ENCODE measurements at places on chromosomes 2 and 18. TPM values are rescaled to one million over a fixed set of nuclear protein-coding genes. Genes with fewer than 3 reads are reported as not detected.

The SCYGR4 gene
- not detected for total RNA-seq

GRCh38 chr2:198657512-198658121 lies 800.1 kb downstream of the SATB2 start:
- DNase-seq, result no peak
- H3K4me3 ChIP-seq, result no peak overlapping the region
- no peak overlapping the region for H3K27ac ChIP-seq
- H3K36me3 ChIP-seq, result no peaks in the 10 kb centered on the region
- no peaks in the 10 kb centered on the region for H3K27me3 ChIP-seq

DNA sequence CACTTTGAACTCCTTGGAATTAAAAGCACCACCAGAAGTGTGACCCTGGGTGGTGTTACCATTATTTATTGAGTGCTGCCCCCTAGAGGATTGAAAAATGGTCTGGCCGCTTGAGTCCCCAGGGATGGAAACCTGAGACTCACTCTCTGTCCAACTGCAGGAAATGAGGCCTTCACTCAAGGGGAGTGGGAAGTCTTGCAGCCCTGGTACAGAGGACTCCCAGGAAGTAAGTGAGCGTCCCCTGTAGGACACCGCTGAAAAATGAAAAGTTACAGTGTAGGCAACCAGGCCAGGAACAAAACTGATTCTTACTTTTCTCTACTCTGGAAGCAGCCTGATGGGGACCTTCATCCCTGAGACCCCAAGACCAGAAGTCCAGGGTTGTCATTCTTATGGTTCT lies 2.2 kb upstream of the NRP2 start:
- DNase-seq, result peak; percentile 71
- no peak overlapping the region for H3K4me3 ChIP-seq
- no peaks in the 10 kb centered on the region for H3K36me3 ChIP-seq
- H3K4me1 ChIP-seq, result peaks cover 33% of the 10 kb centered on the region
- H3K27me3 ChIP-seq, result peaks cover 12% of the 10 kb centered on the region

DNA sequence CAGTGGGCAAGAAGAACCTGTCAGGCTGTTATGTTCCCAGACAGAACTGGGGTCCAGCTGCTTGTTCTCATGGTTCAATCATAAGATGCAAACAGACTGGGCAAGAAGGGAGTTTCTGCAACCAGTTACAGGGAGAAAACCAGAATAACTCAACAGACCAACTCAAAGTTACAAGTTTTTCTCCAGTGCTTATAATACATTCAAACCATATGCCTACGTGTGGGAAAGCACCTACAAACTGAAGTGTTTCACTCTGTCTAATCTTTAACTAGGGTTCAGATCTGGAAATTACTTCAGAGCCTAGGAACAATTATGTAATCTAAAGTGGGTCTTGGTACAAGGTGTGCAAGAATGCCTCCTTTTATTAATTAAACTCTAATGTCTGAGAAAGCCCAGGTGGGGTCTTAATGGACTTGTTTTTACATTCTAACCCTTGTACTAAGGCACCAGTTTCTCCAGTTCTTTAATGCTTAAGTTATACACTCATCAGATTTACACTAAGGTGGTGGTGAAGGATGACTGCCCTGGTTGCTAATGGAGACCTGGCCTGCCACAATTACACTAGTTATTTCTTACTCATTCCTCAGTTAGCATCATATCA lies 951.9 kb downstream of the TSN start:
- no peaks in the 10 kb centered on the region for H3K4me1 ChIP-seq
- no peak overlapping the region for H3K4me3 ChIP-seq
- no peak overlapping the region for H3K27ac ChIP-seq

GRCh38 chr2:120868366-120868765 lies 132.7 kb downstream of the GLI2 start:
- H3K27me3 ChIP-seq, result peaks cover 4% of the 10 kb centered on the region
- no peaks in the 10 kb centered on the region for H3K4me1 ChIP-seq
- no peak overlapping the region for H3K27ac ChIP-seq
- H3K4me3 ChIP-seq, result no peak overlapping the region
- no peaks in the 10 kb centered on the region for H3K36me3 ChIP-seq

DNA sequence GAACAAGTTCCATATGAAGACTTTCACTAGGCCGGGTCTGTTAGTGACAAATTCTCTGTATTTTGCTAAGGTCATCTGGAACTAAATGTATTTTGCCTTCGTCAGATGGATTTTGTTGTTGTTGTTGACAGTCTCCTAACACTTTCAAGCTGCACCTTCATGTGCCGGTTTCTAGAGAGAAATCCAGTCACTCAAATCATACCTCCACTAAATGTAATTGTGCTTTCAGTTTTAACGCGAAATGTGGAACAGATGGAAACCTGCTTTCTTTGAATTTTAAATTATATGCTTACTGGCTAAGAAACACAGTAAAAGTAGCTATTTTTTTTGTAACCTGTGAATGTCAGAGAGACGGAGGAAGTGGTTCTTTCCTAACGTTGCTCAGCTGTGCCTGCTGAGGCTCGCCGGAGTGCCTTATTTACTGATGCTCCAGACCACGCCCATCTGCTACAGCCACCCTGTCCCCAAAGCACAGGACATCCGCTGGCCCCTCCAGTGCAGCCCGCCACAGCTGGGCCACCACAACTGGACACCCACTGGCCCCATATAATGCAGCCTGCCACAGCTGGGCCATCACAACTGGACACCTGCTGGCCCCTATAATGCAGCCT lies 134.7 kb downstream of the PXDN start:
- no peak overlapping the region for H3K4me3 ChIP-seq
- H3K36me3 ChIP-seq, result no peaks in the 10 kb centered on the region
- DNase-seq, result peak; percentile 45
- peaks cover 56% of the 10 kb centered on the region for H3K4me1 ChIP-seq
- peaks cover 1% of the 10 kb centered on the region for H3K27me3 ChIP-seq
- H3K27ac ChIP-seq, result no peak overlapping the region
